Activated T-cell treated with anti-CD3 and anti-CD28 coated beads, Interleukin-2, amount 50 U/mL, for 1 hour (primary cell): ENCODE measurements at places on chromosomes 4 and X.

DNA sequence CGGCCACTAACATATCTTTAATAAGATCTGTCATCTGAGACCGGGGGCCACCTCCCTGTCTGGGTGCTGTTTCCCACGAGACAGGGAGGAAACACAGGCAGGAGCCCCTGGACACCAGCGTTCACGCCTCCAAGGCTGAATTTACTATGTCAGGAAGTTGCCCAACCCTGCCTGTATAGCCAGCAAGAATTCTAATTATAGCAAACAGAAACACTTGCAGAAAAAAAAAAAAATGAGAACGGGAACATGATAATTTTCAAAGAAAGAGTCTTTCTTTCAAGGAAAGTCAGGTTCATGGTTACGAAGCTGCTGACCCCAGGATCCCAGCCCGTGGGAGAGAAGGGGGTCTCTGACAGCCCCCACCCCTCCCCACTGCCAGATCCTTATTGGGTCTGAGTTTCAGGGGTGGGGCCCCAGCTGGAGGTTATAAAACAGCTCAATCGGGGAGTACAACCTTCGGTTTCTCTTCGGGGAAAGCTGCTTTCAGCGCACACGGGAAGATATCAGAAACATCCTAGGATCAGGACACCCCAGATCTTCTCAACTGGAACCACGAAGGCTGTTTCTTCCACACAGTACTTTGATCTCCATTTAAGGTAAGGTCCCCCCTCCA lies at the start of gene IL3RA:
Gene IL3RA, plus strand, starts transcription at position 455 of the 613 bp plus-strand sequence. CDS start 4,981 bp downstream, outside the sequence.
- DNase-seq, result no peak

DNA sequence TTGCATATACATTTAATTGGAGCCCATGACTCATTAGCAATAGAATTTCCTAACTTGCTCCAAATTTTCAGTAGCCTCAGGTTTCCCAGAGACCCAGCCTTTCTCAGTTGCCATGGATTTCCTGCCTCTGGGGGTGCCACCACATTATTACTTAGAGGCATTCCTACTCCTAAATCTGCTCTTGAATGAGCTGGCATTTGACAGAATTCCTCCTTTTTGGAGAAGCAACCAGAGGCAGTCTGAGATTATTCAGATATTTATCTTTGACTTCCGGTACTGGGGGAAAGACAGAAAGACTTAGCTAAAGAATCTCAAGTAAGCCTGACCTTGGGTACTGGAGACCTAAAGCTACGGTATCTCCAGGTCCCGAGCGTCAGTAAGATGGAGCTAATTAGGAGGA lies 76.3 kb downstream of the DCHS2 start:
- DNase-seq, result no peak

DNA sequence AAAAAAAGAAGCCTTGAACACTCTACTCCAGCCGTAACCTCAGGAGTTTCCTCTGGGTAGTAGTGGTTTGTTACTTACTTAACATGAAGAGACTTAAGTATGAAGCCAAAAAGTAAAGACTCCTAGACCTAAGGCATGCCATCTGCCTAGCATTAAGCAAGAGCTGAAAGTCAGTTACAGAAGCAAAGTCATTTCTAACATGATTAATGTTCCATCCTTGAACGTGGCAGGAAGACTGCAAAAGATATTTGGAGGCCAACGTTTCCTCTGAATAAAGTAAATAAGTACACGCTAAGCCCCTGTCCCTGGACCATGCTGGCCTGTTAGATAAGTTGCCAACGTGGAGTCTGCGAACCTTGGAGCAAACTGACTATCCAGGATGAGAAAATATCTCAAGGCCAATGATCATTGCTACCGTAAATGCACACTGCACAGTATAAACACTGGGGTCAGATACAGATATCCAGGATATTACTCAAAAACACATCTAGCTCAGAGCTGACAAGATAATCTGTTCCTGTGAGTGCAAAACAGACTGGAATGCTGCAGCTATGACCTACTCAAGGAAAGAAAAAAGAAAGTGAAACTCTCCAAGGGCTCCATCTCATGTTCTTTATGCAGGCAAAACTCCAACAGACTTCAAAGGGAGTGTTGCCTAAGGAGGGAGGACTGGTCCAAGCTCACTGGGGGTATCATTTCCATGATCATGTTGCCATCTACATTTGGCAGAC lies 255.8 kb downstream of the COL25A1 start:
- DNase-seq, result no peak

DNA sequence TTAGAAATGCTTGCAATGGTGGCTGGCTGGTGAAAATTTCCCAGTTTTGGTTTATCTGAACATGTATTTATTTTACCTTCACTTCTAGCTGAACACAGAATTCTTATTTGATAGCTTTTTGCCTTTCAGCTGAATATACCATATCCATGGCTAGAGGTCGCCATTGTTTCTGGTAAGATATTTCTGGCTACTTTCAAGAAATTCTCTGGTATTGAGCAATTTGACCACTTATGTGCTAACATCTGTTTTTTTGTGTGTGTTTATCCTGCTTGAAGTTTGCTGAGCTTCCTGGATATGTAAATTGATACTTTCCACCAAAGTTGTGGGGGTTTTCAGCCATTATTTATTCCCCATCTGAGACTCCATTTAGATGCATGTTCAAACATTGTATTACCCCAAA lies 75.4 kb downstream of the FBXW7 start:
- no peak for DNase-seq

- DNase-seq, result no peak
Measured at GRCh38 chr4:152185786-152186550, 349.9 kb downstream of the FBXW7 start.

GRCh38 chr4:172692701-172693100 lies 475.9 kb upstream of the GALNT7 start:
- DNase-seq, result no peak

GRCh38 chrX:16958356-16958755 lies 11.9 kb downstream of the REPS2 start:
- no peak for DNase-seq

- DNase-seq, result no peak
Measured at GRCh38 chr4:137881641-137882040, 349.3 kb upstream of the PCDH18 start.

DNA sequence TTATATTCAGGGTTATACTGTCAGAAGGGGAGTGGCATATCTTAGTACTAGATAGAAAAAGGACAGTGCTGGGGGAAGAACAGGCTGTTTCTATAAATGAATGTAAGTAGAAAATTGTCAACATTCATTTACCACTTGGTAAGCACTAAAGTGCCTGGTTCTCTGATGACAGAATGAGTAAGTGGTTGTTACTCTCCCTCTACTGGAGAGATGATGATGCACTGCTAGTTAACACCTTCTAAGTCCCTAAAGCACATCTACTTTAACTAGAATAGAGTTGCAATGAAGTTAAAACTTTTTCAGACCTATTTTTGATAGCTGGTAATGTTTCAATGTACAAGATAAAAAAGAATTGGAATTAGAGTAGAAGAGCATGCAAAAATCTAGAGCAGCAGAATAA lies 214.5 kb downstream of the KLHL4 start:
- no peak for DNase-seq

DNA sequence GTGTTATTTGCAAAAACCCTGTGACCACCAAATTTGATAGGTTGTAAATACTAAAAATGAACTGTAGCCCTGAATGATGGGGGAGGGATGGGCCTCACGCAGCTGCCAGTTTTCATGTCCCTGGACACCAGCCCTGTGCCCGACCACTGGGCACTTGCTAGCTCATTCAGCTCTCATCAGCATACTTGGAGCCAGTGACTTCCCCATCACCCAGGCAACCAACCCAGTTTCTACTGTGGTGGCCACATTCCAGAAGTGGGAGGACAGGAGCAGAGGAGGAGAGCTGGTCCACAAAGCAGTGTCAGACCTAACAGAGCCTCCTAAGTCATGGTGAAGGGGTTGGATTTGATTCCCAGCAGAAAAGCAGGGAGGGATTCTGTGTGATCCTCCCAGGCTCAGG lies 128.2 kb downstream of the CPEB2 start:
- DNase-seq, result no peak

DNA sequence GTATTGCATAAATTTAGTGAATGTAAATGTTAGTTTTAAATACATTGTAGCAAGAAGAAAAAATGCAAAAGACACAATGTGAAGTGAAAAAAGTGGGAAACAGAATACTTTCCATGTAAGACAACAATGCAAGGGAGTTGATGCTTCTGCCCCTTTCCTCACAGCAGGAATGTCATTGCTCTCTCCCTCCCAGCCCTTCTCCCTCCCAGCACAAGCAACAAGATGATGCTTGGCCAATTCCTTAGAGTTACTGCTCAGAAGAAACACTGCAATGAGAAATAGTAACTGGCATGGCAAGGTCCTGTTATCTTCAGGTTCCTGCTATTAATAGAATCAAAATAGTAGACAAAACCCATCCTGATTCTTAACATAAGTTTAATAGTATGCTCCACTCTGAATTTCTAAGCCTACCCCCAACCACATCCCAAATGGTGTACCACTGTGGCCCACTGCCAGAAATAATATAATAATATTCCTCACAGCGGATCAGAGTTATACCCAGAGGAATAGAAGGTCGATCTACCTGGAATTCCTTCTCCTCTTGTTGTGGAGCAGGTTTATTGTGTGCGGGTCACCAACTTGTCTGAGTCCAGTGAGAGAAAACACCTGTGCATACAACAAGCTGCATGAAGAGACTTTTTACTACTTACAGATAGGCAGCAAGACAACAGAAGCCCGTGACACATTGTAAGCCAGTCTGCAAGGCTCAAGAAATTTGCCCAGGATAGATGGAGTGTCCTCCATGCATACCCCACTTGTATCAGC lies 69.8 kb upstream of the SLC7A11 start:
- no peak for DNase-seq

- DNase-seq, result no peak
Measured at GRCh38 chr4:5821665-5822358, 71.1 kb downstream of the CRMP1 start.

DNA sequence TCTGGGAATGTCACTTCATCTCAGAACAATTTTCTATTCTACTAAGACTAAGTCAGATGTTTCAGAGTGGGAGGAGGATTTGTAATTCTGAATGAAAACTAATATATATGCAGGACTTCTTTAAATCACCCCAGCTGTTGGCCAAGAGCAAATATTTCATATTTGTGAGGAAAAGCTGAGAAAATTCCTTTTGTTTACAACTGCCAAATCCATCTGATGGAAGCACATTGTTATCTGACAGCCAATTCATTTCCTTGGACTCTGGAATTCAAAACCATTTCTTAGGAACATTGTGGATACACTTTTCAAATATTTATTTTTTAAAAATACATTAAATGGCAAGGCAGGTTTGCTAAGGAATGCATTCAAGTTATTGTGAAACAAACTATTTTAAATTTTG lies 8.0 kb downstream of the SLIT2 start:
- no peak for DNase-seq

- no peak for DNase-seq
Measured at GRCh38 chr4:141563723-141564122, 72.7 kb upstream of the IL15 start.

DNA sequence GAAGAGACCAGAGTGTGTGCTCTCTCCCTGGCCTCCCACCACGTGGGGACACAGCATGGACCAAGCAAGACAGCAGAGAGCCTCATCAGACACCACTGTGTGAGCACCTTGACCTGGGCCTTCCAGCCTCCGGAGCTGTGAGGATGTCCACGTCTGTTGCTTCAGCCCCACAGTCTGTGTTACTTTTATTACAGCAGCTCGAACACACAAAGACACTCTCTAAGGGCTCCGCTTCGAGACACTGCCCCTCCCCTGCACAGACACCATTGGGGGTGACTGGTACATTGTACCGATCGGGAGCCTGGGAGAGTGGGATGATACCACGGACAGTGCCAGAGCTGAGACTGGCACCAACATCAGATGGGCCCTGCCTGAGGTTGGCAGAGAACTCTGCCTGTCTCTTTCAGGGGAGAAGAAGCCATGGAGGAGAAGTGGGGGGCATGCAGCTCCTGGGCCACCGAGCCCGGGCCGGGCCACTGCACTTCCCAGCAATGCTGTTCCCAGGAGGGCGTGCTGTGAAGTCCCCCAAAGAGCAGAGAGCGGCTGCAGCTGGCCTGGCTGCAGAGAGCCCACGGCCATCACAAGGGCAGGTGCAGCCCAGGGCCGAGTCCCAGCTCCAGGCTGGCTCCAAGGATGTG lies 48.1 kb upstream of the HMX1 start:
- no peak for DNase-seq

- no peak for DNase-seq
Measured at GRCh38 chrX:124726881-124727280, 380.5 kb downstream of the SH2D1A start.
